Hematopoietic multipotent progenitor cell treated with erythropoietin and hydrocortisone succinate and interleukin-3 and kit ligand, for 15 days (in vitro differentiated cells): ENCODE measurements at places on chromosomes 3 and 15.

GRCh38 chr3:139577909-139578308 lies 38.4 kb upstream of the RBP1 start:
- no peak for DNase-seq

GRCh38 chr3:133487920-133488540 lies 85.5 kb upstream of the CDV3 start:
- DNase-seq: peak; percentile 63

DNA sequence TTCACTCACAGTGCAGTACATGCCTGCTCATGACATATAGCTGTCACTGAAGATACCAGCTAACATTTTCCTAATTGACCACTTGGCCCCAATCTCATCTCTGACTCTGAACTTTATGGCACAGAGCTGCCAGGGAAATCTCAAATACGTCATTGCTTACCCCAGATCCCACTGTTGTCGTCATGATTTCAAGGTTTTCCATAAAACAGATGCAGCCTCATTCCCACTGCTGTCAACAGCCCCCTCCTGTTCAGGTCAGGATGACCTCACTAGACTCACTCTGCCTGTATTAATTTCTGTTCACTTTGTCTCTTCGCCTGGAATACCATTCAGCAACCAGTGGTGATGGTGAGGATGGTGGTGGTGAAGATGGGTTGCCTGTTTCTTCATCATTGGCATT lies 262.6 kb upstream of the TPM1 start:
- no peak for DNase-seq

- DNase-seq: no peak
Observed at GRCh38 chr3:196988241-196989029, 19.8 kb upstream of the PIGZ start.

- no peak for DNase-seq
Observed at GRCh38 chr3:53240989-53241972, 14.5 kb downstream of the TKT start.

DNA sequence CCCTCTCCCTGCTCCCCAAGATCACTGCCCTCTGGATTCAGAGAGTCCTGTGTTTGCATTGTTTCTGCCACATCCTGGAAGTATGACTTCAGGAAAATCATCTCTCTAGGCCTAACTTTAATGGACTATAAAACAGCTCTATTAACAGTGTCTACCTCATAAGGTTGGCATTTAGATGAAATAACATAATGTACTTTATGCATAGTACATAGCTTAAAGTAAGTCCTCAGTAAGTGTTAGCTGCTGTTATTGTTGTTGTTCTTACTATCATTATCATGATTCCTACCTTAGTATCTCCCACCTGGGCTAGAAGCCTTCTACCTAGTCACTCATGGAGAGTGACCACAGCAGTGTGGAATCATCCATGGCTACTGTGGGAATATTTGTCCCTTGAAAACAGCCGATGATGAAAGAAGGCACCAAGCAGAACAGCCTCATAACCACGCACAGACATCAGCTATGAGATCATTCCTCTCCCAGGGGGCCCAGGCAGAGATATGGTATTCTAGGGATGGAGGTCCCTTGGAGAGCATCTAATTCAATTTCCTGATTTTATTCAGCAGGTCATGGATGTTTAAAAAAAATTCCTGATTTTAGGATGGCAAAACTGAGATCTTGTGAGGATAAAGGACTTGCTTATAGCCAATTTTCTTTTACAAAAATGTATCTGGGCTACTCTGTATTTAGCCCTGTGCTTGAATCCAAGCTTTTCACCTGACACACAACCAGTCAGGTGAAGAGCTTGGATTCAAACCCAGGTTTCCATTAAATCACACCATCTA lies 1.9 kb downstream of the FSD2 start:
- no peak for DNase-seq

GRCh38 chr3:57048728-57049127 lies 11.7 kb upstream of the SPATA12 start:
- no peak for DNase-seq

DNA sequence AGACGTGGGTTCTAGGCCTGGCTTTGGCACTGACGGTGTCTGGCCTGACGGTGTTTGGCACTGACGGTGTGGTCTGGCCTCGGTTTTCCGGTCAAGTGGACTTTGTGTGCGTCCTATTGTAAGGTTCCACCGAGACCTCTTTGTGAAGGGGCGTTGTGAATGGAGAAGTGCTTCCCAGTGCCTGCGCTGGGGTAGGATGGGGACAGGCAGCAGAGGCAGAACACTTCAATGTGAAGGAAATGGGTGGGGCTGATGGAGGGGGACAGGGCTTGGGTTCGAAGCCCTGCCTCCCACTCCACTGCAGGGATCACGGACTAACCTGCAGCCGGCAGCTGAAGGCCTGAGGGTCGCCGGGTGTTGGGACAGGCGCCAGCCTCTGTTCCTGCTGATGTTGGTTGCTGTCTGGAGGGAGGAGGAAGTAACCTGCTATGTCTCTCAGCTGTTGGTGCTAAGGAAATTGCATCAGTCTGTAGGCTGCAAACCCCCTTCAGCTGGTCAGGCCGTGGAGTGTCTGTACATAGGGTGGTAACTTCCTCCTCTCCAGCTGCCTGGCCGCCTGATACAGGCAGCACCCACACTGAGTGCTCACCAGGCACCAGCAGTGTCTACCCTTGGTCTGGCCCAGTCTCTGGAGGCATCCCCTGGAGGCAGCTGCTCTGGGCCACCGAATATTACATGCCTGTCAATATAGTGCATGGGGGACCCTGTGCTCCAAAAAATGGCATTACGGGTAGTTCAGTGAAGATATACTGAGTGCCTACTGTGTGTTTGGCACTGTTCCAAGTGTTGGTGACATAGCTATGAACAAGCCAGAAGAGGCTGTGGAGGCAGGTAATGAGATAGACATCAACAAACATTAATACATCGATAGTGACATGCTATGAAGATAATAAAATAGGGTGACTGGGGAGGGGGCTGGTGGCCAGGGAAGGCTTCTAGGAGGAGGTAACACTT lies 1.1 kb downstream of the TM6SF1 start:
- peak; percentile 23 for DNase-seq
